Stimulated activated CD8-positive, alpha-beta memory T cell treated with anti-CD3 and anti-CD28 coated beads, Interleukin-2, amount 100 ng/mL, for 48 hours (primary cell): ENCODE measurements at places on chromosomes 4 and X.

- no peak for DNase-seq
These were observed 734 bp downstream of the STOX2 start for GRCh38 chr4:183905593-183906488.

GRCh38 chr4:138078751-138079520, 163.2 kb downstream of the SLC7A11 start:
- DNase-seq, result no peak

DNA sequence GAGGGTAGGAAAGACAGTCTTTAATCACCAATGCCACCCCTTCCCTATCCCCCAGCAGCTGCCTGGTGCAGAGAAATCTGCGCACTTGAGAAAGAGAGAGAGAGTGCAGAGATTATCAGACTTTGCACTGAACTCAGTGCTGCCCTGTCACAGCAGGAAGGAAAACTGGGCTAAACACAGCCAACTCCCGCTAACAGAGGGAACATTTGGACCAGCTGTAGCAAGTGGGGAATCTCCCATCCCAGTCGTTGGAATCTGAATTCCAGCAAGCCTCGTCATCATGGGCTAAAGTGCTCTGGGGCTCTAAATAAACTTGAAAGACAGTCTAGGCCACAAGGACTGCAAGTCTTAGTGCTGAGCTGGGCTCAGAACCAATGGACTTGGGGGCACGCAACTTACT, 168.7 kb downstream of the DLG3 start:
- DNase-seq, result no peak

GRCh38 chr4:155468282-155468681, 91.5 kb upstream of the MAP9 start:
- DNase-seq, result no peak

- no peak for DNase-seq
These were observed 143.4 kb downstream of the PTCHD1 start for GRCh38 chrX:23478056-23478455.

DNA sequence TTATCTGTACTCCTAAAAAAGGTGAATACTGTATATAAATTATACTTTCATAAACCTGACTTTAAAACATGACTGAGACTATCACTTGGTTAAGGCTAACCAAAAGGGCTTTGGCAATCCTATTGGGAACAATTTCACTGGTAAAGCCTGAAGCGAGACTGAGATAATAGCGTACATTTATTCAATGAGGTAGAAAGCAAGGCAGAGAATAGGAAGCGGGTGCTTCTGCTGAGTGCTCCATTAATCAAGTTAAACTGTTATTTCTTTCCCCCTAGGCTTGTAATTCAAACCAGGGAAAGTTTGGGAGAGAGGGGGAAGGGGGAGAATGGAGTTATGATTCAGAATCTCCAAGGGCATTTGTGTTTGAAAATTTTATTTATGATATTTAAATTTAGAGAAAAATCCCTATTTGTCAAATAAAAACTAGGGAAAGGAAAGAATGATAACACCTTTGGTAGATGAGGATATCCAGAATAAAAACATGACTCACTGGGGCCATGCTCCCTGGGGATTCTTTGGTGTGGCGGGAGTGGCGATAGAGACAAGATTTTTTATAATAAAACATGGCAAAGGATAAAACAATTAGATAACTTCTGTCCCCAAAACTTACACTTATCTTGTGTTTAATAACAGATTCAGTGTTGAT, 34.6 kb upstream of the SORBS2 start:
- DNase-seq, result no peak

DNA sequence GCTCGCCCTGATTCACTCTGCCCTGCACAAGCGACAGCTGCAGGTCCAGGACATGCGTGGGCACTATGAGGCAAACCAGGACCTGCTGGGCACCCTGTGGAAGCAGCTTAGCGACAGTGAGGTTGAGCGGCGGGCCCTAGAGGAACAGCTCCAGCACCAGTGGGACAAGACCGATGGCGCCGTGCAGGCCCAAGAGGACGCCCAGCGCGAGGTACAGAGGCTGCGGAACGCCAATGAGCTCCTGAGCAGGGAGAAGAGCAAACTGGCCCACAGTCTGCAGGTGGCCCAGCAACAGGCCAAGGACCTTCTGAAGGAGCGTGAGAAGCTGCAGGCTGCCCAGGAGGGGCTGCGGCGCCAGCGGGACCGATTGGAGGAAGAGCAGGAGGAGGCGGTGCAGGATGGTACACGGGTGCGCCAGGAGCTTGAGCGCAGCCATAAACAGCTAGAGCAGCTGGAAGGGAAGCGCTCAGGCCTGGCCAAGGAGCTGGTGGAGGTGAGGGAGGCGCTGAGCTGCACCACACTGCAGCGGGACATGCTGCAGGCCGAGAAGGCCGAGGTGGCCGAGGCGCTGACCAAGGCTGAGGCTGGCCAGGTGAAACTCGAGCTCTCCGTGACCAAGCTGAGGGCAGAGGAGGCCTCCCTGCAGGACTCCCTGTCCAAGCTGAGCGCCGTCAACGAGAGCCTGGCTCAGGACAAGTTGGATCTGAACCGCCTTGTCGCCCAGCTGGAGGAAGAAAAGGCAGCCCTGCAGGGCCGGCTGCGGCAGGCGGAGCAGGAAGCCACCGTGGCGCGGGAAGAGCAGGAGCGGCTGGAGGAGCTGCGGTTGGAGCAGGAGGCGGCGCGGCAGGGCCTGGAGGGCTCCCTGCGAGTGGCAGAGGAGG, 12.8 kb downstream of the SMIM10L2A start:
- no peak for DNase-seq
